Mucosa of gallbladder (tissue), 1 donor: ENCODE measurements at places on chromosomes 5 and 9.

DNA sequence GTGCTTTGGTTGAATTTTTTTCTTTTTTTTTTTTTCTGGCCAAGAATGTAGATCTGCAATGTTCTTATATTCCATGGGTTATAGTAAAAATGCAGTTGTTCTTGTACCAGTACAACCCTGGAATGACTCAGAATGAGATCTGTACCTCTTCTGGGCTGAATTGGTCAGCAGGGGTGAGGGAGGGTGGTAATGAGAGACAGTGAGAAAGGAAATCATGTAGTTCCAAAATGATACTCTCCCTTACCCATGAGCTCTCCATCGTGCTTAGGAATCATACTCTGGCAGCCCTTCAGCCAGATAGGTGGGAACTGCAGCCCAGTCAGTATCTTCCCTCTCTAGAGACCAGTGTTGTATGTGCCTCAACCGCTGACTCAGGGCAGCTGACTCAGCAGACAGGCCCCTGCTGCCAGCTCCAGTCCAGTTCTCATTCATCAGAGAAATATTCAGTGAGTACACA is 2.1 kb upstream of the GLIS3 start:
- no peak for DNase-seq

GRCh38 chr5:56735849-56736641 is 79.3 kb upstream of the MAP3K1 start:
- DNase-seq: no peak

- no peak for DNase-seq
Observed at GRCh38 chr9:120265791-120266190, 314.2 kb downstream of the CDK5RAP2 start.

GRCh38 chr9:122248448-122248865 is 16.2 kb downstream of the RBM18 start:
- no peak for DNase-seq

DNA sequence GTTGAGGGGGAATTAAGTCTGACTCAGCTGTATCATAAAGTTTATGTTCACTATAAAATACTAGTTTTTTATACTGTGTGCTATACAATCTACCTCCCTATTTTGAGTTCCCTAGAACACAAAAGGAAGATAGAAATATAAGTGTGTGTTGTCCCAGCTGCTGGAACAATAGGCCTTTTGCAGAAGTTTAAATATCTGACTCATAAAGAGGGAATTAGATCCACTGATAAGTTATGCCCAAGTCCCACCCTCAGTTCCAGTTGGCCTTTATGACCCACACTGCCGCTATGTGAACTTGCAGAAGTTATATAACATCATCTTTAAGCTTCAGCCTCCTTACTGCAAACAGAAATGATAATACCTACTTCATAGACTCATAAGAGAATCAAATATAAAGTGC is 88.5 kb upstream of the DAB2 start:
- DNase-seq: no peak

- peak; percentile 54 for DNase-seq
Observed at GRCh38 chr9:38066914-38067858, 1.8 kb downstream of the SHB start.

- DNase-seq: no peak
Observed at GRCh38 chr9:36298566-36298965, 40.3 kb upstream of the GNE start.

DNA sequence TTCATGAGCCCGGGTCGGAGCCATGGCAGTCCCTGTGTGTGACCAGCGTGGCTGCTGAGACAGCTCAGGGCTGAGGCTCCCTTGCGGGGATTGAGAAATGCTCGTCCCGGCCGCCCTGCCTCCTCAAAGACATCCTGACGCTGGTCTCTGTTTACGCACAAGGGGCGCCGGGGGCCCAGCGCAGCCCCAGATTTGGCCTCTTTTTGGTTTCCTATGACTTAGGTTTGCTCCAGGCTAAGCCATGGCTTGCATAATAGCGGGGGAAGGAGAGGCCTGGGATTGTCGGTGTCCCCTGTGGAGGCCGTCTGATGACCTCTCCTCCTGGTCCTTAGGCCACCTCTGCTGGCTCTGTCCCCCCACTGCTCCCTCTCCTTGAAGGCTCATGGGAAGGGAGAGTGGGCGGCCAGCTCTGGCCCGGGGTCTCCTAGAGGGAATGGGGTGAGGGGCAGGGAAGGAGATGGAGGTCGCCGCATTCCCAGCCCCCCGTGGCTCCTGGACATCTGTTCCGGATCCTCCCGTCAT is 3.5 kb downstream of the LAMC3 start:
- no peak for DNase-seq

- DNase-seq: peak; percentile 16
Observed at GRCh38 chr5:57889558-57889957, 406.9 kb upstream of the ACTBL2 start.

DNA sequence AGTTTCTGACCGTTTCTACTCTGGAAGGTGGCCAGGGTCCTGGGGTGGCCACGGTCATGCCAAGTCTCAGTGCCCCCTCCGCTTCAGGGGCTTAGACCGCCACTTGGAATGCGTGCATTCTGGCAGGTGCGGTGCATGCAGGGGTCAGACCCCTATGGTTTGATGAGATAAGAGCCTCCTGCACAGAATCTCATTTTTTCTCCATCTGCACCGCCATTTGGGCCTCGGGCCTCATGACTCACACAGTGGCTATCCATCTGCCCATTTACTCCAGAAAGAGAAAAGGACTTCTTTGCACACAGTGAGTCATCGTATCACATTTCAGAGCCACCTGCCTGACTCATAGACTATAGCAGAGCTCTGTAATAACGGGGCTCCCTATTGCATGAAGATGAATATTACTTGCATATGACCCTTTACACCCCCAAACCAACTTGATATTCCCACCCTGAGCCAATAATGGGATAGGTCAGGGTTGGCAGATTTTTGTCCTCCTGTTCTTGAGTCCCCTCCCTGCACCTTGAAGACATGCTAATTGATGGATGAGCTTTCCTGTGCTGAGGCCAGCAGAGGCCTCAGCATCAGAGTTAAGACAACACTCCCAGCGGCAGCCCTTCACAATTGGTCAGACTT is 157.4 kb downstream of the NR3C1 start:
- DNase-seq: no peak

DNA sequence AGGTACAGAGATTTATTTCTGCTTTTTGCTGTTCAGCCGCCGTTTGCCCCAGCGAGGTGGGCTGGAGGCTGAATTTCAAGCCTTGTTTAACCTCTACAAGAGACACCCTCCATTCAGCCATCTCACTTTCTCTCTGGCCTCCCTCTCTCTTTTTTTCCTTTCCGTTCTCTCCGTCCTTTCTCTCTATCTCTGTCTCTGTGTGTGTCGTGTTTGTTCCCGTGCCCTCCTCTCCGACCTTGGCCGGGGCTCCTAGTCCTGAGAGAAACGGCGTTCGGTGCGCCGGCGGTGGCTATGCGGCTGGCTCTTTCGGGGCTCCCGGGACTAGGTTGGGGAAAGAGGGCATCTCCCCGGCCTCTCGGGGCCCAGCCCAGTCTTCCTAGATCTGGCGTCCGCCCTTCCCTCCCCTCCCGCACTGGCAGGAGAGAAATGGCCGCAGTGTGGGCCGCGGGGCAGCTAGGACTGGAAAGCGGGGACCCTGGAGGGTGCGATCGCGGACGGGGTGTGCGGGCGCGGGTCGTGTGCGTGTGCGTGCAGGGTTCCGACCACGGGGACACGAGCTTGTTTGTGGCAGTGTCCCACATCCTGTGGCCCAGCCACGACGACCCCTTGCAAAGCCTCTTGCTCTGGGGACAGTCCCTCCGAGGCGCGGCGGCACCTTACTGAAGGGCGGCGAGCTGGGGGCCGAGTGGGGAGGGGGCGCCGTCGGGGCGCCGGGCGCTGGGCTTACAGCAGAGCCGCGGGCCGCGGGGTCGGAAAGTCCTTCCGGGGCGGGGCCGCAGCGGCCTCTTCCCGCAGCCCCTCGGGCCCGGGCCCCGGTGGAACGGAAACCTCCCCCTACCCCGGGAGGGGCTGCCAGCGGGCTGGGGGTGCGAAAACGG is 5.7 kb downstream of the LHX2 start:
- DNase-seq: no peak
